ENCODE measurements at places on chromosomes 3 and 15. TPM values are rescaled to one million over a fixed set of nuclear protein-coding genes. Genes with fewer than 3 reads are reported as not detected.

GRCh38 chr15:74320352-74321247 is 46.8 kb downstream of the CYP11A1 start:
- DNase-seq, result peak; percentile 78

DNA sequence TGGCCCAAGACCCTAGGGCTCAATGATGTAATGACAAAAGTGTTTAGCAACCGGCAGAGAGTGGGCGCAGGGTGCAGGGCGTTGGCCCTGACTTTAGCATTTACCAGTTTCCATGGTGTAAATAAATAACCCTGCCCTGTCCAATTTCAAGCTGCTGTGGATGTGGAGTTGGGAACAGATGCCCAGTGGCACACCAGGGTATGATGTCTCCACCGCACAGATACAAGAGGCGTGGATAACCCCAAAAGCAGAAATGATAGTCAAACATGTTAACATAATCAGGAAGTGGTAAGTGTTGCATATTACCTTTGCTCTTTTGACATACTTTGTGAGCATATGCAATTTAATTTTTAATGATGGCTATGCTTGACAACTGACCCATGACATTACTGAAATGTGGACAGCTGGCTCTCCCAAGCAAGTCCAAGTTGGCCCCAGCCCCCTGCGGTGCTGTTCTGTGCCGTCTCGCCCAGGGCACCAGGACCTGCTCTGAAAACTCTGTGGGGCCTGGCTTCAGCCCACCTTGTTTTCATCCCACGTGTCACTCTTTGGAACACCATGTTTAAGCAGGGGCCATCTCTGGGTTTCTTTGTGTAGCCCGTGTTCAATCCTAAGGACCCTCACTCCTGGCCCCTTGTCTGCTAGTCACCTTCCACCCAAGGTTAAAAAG is 10.8 kb upstream of the ANPEP start:
- no peak for DNase-seq

- DNase-seq, result no peak
These were observed 15.7 kb downstream of the STARD5 start for GRCh38 chr15:81308260-81308659.

DNA sequence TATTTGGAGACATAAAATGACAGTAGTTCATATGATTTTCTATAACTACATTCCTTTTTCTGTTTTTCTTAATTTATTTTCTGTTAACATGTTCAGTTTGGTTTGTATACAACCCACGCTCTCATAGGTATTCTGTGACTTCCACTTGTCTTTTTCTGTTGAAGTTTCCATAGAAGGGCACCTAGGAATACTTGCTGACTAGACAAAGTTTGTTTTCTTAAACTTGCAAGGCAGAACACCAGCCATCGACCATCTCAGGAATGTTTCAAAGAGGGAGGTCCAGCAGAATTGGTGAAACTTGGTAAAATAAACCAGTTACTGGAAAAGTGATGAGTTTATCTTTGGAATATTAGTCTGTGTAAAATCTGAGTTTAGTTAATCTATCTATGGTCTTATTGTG is 403.2 kb upstream of the CADM2 start:
- DNase-seq, result no peak

DNA sequence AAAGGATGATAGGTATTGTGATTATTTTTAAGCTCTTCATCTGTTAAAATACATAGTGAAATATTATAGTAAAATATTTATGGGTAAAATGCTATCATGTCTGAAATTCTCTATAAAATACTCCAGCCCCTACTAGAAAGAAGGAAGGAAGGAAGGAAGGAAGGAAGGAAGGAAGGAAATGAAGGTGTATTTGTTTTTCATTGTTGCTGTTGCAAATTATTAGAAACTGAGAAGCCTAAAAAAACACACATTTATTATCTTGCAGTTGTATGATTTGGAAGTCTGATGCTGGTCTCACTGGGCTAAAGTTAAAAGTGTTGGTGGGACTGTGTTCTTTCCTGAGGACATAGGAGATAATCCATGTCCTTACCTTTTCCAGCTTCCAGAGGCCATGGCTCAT is 47.6 kb upstream of the CLSTN2 start:
- DNase-seq, result no peak

GRCh38 chr3:144363856-144364255 is 392.2 kb downstream of the DIPK2A start:
- no peak for DNase-seq

DNA sequence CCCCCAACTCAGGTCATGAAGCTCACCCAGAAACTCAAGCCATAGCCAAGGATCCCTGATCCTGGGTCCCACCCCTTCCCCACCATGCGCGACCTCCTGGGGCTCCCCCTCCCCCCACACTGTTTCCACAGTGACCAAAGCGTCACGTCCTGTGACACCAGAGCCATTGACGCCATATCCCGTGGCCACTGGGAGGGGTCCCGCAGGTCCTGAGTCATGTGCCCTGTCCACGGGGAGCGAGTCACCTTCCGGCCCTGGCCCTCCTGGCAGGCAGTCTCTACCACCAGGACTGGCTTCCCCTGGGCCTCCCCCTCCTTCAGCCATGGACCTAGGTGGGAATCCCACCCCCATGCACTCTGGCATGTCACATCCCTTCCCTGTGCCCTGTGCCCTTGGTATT is 15.6 kb downstream of the SEMA3F start:
- DNase-seq, result no peak

DNA sequence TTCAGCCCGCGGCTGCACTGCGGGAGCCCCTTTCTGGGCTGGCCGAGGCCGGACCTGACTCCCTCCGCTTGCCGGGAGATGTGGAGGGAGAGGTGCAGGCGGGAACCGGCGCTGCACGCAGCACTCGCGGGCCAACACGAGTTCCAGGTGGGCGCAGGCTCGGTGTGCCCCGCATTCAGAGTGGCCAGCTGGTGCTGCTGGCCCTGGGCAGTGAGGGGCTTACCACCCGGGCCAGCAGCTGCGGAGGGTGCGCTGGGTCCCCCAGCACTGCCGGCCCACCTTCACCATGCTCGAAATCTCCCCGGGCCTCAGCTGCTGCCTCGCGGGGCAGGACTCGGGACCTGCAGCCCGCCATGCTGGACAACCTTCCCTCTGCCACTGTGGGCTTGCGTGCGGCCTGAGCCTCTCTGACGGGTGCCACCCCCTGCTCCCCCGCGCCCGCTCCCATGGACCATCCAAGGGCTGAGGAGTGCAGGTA is 733.5 kb upstream of the CCDC54 start:
- no peak for DNase-seq

Gene RASL12
- total RNA-seq, result 27.2 TPM

Gene MUC20
- total RNA-seq, result not detected

Gene SLC28A1
- total RNA-seq, result not detected

Measured in endodermal cell (in vitro differentiated cells).